ENCODE measurements at places on chromosomes 7 and 10.
A peak's percentile ranks its signal among the peaks of the same experiment; 100 is the strongest.

- DNase-seq, result no peak
Observed at GRCh38 chr7:24828891-24829661, 71.8 kb upstream of the GSDME start.

GRCh38 chr7:136502162-136502561, 366.3 kb upstream of the CHRM2 start:
- DNase-seq, result no peak

DNA sequence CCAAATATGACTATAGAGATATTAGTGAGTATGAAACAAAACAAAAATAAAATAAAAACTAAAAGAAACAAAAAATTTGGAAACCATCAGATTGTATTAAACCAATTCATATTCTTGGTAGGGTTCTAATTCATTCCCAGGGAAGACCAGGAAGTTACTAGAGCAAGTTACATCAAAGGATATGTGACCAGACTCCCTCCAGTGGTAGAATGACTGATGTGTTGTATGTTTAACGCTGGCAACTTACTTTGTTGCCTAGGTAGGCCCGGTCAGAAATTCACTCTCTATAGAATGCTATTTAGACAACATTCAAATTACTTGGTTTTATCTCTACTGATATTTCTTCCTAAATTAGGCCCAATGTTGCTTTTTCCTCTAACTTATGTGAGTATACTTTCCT, 5.2 kb downstream of the PHYHIPL start:
- DNase-seq, result peak; percentile 43

DNA sequence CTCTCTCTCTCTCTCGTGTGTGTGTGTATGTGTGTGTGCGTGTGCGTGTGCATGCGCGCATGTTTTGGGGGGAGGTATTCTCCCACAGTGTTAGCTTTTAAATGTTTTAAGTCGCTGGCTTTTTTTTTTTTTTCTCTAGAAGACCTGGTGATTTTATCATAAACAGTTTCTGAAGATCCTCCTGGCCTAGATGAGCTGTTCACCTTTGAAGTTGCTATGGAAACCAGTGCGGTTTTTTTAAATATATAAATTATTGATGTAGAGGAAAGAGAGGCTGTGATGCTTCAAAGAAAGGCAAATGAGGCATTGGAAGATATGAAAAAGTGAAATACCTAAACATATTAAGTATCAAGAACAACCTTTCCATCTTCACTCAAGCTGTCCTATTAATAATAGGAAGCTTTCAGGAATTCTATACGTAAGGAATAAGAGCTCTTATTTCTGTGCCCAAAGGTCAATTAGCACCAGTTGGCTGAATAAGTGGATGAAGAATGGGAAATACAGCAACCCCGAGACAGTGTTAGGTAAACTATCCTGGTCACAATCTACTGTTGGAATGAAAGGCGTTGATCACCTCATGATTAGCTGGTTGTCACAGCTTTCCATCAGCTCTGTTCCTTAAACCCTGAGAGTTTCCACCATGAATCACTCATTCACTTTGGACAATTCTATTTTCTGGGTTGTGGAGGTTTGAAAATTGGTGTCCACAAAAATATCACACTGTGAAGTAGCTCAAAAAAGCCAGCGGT, 66.5 kb upstream of the SLC35G1 start:
- no peak for DNase-seq

GRCh38 chr7:11833431-11833830, 1.4 kb upstream of the THSD7A start:
- DNase-seq, result peak; percentile 76

GRCh38 chr10:4046030-4046429, 261.0 kb upstream of the KLF6 start:
- DNase-seq, result no peak

- DNase-seq, result no peak
Observed at GRCh38 chr7:142303650-142304049, 45.8 kb upstream of the PRSS58 start.

DNA sequence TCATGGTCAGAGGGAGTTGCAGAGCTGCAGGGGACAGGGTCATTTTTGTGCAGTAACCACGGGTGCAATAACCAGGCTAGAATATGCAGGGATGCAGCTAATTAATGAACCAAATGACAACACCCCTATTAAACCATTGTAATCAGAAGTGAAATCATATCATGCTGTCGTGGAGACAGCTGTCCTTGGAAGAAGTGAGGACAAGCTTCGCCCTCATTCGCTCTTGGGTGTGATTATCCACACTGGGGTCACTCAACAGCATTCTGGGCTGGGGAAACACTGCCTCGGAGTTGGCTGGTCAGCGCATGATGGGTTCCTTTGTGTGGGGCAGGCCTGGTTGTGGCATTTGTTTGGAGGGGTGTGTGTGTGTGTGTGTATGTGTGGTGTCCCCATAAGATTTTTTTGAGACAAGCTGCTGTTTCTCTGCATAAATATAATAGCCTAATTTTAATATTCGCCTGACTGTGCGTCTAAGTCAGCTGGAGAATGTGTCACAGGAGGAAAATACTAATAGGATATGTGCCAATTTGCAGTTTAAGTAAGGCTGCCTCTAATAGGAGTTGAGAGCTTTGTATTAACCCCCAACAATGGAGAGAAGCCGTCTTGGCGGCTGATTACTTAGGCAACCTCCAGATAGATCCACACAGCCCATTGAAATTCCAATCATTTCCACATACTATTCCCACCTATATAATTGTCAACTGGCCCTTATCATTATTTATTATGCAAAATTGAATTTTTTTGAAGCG, 149.4 kb downstream of the DNAJB6 start:
- no peak for DNase-seq

GRCh38 chr10:128493811-128494210, 367.6 kb upstream of the MKI67 start:
- DNase-seq, result no peak

DNA sequence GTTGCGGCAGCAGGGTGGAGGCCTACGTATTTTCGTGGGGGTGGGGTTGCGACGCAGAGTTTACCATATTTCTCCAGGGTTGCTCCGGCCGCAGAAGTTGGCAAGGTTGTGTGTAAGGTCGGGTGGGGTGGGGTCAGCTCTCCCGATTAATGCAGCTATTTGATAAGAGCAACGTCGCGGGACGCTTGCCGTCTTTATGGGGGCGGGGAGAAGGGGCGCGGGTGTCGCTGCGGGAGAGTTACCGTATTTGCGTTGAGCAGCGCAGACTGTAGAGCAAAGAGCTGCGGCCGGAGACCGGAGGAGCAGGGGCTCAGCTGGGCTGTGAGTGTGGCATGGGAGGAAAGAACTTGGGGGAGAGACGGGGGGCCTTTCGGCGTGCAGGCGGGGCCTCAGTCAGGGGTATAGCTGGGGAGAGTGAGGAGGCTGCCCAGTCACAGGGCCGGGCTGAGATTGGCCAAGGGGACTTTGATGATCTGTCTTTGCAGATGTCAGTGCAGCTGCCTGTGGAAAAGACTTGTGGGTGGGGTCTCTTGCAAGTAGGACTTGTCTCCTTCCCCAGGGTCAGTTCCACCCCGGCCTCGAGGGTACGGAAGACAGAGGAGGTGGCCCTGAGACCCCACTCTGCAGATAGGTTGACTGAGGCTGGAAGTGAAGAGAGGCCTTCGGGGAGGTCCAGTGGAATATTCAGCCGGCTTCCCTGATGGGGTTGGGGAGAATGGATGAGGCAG, 26.6 kb downstream of the ZNF775 start:
- no peak for DNase-seq

- DNase-seq, result no peak
Observed at GRCh38 chr10:11131112-11131639, 113.5 kb downstream of the CELF2 start.

- DNase-seq, result peak; percentile 67
Observed at GRCh38 chr7:129949292-129950133, 3.2 kb downstream of the UBE2H start.

GRCh38 chr10:12841826-12842225, 159.7 kb downstream of the CCDC3 start:
- no peak for DNase-seq

- DNase-seq, result no peak
Observed at GRCh38 chr10:50426485-50426884, 175.2 kb upstream of the ASAH2 start.

GRCh38 chr10:24858288-24859270, 93.8 kb downstream of the PRTFDC1 start:
- no peak for DNase-seq

DNA sequence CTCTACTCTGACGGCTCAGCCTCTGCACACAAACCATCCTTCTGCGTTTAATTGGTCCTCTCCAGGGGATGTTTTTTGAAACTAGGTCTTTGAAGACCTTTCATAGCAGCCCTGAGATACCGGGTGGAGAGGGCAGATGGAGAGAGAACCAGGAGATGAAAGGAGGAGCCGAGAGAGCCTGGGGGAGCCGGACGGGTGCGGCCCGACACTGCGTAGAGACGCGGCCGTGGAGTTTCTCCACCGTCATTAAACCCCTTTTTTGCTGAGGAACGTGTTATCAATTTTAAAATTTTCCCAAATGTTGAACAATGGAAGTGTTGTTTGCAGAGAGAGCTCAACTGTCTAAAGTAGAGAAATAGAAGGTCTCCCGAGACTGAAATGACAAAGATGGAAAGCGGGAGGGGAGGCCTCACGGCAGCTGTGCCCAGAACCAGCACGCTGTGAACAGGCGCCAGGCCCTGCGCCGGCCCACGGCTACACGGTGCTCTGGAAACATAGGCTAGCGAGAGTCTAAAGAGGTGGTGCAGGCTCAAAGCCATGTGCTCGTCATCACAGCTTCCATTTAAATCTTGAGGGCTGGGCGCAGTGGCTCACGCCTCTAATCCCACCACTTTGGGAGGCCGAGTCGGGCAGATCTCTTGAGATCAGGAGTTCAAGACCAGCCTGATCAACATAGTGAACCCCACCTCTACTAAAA, 307.0 kb downstream of the PTPRN2 start:
- no peak for DNase-seq

DNA sequence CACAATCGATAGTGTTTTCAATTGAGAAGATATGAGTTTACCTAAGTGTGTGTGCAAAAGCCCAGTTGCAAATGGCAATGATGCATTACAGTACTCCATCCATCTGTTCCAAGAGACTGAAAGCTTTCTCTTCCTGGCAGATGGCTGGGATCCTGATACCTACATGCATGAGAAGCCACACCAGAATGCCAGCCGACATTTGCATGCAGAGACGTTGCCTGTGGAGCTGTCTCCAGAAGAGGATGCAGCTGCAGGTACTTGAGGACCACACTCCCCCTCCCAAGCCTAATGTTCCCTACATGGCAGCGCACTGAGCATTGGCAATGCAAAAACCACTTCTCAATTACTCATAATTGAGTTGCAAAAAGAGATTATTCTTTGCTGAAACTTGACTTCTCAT, 332.1 kb downstream of the WDR11 start:
- peak; percentile 9 for DNase-seq

GRCh38 chr10:62233356-62234076, 35.1 kb downstream of the RTKN2 start:
- DNase-seq, result no peak

DNA sequence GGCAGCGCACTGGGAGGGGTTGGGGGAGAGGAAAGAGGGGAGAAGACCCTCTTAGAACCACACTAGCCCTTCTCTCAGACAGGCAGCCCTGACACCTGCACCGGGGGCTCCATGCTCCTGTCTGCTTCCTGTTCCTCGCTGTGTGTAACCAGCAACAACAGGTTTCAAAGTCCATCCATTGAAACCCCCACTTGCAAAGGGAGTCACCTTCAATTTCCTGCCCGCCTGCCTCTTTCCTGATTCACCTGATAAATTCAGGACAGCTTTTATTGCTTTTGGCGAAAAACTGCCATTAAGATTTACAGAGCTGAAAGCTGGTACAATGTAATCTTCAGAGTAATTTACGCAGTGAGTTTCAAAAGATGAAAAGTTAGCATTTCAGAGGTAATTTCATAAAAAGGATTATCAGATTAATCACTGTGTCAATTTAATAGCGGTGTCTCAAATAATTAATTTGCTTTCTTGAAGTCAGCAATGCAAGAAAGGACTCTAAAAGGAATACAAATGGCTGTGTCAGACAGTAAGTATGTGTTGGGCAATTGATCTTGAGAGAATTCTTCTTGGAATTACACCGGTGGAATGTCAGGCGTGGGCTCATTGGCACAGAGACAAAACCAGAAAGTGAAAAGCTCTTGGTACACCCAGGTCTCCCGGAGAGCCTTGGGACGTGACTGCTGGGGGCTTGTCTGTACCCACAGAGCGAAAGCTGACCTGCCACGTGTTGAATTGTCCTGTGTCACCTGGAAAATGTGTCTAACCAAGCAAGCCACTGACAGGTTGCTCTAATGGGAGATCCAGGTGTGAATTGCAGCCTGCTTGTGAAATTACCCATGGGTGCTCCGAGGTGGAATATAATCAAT, 60.7 kb downstream of the TMEM209 start:
- DNase-seq, result no peak

GRCh38 chr10:59362144-59362958, at the start of gene FAM13C:
FAM13C (minus strand) TSS chr10:59362549; CDS start chr10:59362460, 89 bp downstream.
- DNase-seq, result peak; percentile 36

GRCh38 chr10:15558136-15558535, 161.6 kb downstream of the ITGA8 start:
- no peak for DNase-seq

- DNase-seq, result no peak
Observed at GRCh38 chr7:139899328-139899955, 70.4 kb downstream of the TBXAS1 start.

- DNase-seq, result no peak
Observed at GRCh38 chr10:79275431-79275851, 71.8 kb upstream of the PPIF start.

DNA sequence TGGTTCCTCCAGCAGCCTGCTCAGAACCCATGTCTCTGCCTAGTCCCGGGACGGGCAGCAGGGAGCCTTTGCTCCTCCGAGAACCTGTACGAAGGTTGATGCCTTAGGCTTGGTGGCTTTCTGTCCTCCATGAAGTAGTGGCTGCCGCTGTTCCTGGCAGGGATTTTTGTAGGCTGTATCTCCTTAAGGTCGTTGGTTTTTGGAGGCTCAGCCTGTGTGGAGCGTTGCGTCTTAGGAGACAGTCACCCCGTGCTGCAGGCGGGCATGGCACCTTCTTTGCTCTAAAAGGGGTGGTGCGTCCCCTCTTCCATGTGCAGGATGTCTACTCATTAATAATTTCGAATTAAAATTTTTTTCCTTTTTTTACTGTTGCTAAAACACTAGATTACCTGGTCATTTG, 92.5 kb downstream of the TRRAP start:
- DNase-seq, result no peak
